ENCODE measurements at places on chromosomes 1 and 21.

DNA sequence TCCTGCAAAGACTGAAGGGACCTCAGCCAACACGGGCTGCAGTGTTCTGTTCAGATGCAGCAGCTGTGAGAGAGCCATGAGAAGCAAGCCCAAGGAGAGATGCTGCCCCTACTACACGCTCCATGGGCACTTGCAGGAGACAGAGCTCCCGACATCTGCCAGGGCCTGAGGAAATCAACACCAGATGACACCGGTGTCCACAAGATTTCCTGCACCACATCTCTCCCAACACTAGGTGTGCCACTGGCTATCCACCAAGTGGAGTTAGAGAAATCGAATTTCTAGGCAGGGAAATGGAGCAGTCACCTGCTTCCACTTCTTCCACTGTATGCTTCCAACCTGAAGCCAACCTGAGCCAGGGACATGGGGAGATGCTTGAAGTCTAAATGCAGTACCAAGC is 445.3 kb downstream of the RWDD3 start:
- DNase-seq, result no peak

DNA sequence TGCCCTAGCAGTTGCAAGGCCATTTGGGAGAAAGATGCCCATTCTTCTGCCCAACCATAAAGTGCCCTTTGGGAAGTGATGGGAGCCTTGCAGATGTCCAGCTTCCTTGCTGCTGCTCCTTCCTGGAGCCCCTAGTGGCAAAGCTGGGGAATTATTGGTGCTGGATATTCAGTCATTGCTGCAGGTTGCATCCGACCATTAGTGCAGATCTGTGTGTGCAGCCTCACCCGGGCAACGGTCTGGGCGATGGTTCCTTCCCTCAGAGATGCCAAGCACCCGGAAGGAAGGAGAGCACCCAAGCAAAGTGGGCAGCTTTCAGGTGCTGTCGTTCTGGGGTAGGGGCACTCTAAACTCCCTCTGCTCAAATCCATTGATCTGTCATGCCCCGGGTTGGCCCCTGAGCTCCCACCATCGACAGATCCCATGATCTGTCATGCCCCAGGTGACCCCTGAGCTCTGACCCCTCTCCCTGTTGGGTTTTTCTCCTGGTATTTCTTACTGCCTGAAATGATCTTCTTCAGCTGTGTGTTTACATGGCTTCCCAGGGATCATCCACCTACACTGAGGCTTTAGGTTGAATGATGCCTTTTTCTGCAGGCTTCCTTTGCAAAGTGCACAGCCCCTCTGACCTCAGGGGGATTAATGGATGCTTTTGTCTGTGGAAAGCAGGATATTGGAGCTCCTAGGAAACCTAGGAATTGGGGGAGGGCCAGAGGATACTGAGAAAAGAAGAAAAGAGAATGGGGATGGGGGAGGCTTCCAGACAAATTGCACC is 467.5 kb downstream of the PTPRU start:
- peak; percentile 40 for DNase-seq

DNA sequence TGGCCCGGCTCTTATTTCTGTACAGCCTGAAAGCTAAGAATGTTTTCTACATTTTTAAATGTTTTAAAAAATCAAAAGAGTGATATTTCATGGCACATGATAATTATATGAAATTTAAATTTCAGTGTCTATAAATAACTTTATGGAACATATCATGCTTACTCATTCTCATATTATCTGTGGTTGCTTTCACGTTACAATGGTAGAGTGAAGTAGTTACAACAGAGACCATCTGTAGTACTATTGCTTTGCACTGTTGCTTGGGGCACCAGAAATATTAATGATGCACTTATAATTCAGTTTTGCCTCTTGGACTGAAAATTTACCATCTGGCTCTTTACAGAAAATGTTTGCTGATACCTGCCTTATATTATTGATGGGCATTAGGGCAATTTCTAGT is 481.6 kb downstream of the PLPP3 start:
- peak; percentile 56 for DNase-seq

DNA sequence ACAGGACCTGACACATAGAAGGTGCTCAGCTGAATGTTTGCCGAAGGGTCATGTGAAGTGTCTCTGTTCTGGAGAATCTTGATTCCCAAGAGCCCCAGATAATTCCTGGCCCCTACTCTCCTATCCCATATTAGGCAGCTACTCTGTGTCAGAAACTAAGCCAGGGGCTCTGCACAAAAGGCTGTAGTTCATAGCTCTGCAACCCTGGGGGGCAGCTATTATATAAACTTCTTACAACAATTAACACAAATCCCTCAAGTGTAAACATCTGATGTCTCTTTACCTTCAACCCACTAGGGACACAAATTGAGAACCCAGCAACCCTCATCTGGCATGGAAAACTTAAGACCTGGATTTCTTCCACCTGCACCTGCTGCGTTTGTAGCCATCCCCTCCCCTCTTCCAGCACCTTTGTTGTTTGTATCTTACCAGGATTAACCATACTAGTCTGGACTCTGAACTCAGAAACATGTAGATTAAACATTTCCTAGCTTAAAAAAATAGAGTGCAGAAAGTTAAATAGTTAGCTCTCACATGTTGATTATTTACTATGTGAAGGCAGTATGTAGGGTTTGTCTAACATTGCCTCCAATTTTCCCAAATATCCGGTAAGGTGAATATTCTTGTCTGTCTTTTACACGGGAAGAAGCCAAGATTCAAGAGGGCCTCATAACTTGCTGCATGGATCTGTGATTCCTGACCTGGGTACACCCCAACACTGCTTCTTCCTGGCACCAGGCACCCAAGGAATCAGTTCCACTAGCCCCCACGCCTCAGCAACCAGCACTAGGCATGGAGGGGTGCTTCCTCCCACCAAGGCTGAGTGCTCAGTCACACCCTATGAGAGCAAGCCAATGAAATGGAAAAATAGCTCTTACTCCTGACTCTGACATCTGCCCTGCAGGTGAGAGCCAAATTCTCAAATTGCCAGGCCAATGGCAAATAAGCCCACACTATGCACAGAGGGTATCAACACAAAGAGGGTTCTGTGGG is 220.7 kb upstream of the HOOK1 start:
- DNase-seq, result no peak

All from fibroblast of skin of abdomen (primary cell).